ENCODE measurements at places on chromosomes 11 and 22.

DNA sequence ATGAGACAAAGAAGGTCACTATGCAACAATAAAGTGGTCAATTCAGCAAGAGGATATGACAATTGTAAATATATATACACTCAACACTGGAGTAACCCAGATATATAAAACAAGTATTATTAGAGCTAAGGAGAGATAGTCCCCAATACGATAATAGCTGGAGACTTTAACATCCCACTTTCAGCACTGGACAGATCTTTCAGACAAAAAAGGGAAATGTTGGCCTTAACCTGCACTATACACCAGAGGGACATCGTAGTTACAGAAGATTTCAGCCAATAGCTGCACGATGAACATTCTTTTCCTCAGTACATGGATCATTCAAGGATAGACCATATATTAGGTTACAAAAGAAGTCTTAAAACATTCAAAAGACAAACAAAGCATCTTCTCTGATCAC is 29.9 kb downstream of the PIWIL3 start:
- no peak for DNase-seq

DNA sequence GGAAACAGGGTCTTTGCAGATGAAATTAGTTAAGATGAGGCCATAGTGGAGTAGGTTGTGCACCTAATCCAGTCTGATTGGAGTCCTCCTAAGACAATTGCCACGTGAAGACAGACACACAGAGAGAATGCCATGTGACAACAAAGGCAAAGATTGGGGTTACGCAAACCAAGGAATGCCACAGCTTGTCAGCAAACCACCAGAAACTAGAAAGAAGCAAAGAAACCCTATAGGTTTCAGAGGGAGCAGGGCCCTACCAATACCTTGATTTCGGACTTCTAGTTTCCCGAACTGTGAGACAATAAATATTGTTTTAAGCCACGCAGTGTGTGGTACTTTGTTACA is 8.2 kb upstream of the LAYN start:
- no peak for DNase-seq

DNA sequence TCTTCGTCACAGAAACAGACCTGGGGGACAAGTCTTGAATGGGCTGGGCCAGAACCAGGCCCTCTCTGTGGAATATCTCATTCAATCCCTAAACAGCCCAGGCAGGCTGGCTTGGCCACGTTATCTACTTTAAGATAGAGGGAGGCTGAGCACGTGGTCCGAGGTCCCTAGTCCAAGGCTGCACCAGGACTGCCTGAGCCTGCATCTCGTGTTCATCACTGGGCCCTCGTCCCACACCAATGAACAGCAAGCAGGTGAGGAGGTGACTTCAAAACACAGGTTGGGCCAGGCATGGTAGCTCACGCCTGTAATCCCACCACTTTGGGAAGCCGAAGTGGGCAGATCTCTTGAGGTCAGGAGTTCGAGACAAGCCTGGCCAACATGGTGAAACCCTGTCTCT is 20.3 kb upstream of the FGF3 start:
- no peak for DNase-seq

DNA sequence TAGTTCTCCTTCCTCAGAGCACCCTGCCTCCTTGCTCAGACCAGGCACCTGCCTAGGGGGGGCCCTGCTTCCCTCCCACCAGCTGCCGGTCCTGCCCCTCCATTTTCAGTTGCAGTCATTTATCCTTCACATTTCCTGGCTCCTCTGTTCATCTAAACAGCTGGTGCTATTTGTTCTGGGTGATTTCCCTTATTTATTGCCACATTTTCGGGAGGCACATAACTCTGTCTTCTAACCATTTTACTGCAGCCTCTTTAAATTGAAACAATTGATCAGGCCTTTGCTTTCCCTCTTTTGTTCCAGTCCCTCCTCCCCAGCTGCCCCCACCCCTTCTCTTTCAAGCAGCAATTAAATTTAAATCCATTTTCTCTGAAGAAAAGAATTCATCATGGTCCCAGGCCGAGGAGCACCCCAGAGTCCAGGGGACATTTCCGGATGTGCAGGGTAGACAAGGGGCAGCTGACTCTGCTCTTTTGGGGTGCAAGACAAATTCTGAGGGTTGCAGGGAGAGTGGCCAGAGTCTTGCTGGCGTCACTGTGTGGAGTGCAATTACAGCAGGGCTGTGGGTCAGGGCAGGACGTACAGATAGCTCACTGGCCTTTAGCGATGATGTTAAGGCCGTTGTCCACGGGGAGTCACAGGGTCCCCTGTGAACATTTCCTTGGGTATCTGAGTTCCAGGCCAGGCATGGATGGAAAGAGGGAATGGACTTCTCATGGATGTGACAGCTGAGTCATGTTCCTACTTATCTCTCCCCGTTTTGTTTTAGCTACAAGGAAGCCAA is 476.4 kb downstream of the TBC1D22A start:
- no peak for DNase-seq

DNA sequence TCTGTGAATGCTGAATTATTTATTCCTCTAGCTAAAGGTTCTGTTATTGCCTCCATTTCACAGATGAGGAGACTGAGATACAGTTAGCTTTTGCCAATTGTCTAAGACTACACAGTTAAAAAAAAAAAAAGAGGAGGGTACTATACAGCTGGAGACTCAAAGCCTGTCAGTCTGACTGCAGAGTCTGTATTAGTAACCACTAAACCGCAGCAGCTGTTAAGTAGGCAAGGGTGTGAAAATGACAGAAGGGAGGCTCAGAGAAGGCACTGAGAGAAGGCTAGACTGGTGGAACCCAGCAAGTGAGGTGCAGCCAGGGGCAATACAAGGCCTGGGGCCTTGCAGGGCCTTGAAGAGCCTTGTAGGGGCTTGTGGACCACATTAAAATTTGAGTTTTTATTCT is 181.2 kb downstream of the CSNK2A3 start:
- DNase-seq = no peak

GRCh38 chr11:31806928-31807798 is 4.0 kb downstream of the PAX6 start:
- DNase-seq = no peak

Measured in HFF-Myc (cell line).